ENCODE measurements at places on chromosomes 5 and 9.
A peak's percentile ranks its signal among the peaks of the same experiment; 100 is the strongest.

DNA sequence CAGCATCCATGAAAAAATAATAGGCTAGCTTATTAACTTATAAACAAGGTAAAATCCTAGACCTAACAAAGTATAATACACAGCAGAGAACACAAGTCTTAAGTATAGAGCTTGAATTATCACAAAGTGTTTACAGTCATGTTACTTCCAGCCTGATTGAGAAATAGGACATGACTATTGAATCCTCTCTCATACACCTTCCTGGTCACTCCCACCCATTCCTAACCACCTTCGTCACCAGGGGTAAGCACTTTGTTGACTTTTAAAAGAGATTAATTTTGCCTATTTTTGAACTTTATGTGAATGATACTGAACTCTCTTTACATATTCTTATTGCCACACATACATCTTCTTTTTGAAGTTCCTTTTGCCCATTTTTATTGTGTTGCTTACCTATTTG, 325.8 kb downstream of the PJA2 start:
- no peak for DNase-seq

DNA sequence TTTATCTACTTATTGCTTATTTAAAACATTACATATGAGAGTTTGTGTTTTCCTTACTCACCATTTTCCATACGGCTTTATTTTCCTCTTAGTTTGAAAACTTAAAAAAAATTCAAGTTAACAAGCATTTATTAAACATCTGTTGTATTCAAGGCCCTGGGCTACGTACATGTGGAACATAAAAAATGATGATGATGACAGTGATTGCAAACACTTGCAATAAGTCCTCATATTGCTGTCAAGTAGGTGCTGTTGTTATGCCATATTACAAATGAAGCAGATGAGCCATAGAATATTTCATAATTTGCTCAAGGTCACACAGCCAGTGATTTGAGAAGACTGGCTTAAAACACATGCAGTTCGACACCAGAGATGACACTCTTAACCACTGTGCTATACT, 180.6 kb downstream of the COMMD10 start:
- DNase-seq = no peak

GRCh38 chr5:76790632-76791290, 28.1 kb upstream of the F2RL1 start:
- no peak for DNase-seq

GRCh38 chr5:24141046-24141445, 503.7 kb downstream of the CDH10 start:
- no peak for DNase-seq

DNA sequence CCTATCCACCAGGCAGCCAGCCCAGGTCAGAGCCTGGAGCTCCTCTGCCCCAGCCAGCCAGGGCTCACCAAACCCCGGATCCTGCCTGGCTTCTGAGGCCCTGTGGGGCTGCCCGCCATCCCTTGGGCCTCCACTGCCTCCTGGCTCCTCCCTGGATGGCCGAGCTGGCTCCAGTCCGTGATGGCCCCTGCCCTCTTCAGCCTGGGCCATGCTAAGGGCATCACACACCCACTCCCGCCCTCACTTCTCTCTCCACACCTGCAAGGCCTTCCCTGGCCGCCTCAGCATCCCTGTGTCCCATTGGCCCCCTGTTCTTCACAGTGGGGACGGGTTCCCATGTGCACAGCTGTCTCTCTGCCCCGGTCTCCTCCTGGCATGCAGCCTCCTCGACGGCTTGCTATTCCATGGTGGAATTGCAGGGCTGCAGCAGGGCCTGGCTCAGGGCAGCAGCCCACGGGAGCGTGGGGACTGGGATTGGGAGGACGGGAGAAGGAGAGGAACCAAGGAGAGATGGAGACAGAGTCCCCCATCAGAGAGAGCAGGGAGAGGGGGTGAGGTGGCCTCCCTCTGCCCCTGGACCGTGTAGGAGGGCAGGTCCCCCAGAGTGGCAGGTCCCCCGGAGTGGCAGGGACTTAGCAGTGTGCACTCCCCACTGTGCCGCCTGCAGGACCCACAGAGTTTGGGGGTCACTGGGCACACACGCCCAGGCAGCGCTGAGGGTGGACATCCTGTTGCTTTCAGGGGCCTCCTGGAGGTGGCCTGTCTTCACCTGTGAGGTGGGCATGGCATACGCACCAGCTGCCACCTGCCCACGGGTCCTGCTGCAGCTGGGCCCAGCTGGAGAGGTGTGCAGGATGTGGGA, 16.7 kb upstream of the RNU6ATAC start:
- no peak for DNase-seq

GRCh38 chr5:145936401-145937131, at the start of gene SH3RF2:
Gene SH3RF2, plus strand, starts transcription at chr5:145936578. Its CDS starts 1,351 bp downstream, at chr5:145937929.
- DNase-seq = peak; percentile 36

- DNase-seq = no peak
These were observed 64.6 kb downstream of the ABLIM3 start for GRCh38 chr5:149205625-149206523.

DNA sequence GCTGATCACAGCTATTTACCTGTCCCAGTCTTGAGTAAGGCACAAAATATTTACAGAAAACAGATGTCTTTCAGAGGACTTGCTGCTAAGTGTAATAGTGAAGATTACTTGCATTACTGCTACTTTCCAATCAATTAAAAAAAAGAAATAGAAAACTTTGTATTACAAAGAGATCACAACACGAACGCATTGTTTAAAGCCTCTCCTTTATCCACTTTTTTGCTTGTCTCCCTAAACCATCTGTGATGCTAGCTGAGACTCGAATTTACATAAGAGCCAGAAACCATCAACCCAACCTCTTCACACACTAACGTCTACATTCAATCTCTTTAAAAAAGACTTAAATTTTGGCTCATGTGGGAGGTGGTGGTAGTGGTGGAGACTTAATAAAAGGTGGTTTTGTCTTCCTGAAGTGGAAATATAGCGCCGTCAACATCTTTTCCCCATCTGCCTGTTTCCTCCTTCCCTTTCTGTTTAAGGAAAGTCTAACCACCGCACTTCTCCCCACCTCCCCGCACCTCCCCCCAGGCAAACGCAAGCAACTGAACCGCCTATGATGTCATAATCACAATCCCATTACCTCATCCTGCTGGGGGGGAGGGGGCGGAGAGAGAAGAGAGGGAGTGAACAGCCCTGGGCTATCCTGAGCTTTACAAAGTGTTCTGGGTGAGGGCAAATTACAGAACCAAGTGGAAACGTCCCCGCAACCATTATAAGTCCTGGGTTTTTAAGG, 948 bp upstream of the FAM53C start:
- peak; percentile 81 for DNase-seq

- DNase-seq = no peak
These were observed 670.5 kb upstream of the SEMA6A start for GRCh38 chr5:117245130-117245529.
